Esophagus squamous epithelium (tissue), 5 donors: ENCODE measurements at places on chromosomes 6 and 20. TPM values are rescaled to one million over a fixed set of nuclear protein-coding genes. Genes with fewer than 3 reads are reported as not detected.

The SNPH gene
- total RNA-seq, result 1.6 TPM

The EYS gene
- total RNA-seq, result not detected

- no peak for DNase-seq
Observed at GRCh38 chr6:90169374-90169773, 127.3 kb downstream of the BACH2 start.

DNA sequence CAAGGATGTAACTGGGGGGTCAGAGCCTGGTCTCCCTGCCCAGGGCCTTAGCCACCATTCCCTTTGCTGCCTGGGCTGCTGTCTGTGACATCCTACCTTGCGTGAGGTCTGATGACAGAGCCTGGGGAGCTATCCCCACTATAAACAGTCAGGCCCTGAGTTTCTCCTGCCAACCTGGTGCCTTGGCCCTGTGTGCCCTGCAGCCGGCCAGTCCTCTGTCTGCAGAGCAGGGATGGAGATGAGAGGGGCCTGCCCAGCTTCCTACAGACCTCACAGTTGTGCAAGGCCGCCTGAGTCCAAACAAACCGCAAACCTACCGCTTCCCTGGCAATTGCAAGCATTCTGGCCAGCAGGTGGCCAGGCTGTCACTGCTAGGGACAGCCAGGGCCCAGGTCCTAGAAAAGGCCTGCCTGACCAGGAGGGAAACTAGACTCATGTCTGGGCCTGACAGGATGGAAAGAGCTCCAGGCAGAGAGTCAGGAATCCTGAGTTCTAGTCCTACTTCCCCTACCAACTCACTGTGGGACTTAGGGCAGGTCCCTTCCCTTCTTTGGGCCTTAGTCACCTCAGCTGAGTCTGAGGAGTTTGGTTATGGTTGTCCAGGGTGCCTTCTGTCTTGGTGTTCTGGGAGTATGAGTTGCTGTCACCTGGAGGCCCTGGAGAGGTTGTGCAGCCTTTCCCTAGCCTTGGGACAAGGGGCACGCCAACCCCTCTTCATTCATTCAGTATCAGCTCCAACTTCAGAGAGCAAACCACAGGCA lies 86.2 kb downstream of the VEGFA start:
- no peak for DNase-seq

GRCh38 chr6:118963003-118963402 lies 28.0 kb upstream of the MCM9 start:
- no peak for DNase-seq

- no peak for DNase-seq
Observed at GRCh38 chr6:19535351-19535750, 301.8 kb upstream of the ID4 start.

DNA sequence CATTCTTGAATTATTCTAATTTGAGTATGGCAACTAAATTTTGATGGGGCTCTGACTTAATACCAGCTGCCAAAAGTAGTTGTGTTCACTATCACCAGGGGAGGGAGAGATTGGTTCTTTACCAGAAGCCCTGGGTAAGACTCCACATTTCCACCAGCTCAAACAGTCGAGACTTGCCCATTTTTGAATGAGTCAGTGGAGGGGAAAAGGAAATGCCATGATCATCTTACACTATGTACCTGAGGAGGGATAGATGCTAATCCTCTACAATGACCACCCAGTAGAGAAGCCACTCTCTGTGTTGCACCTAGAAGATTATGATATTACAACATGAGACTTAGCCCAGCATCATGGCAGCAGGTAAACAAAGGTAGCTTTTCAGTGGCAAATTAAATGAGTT lies 77.0 kb upstream of the SGK1 start:
- no peak for DNase-seq
